Fibroblast of mammary gland (primary cell): ENCODE measurements at places on chromosomes 3 and 15.

DNA sequence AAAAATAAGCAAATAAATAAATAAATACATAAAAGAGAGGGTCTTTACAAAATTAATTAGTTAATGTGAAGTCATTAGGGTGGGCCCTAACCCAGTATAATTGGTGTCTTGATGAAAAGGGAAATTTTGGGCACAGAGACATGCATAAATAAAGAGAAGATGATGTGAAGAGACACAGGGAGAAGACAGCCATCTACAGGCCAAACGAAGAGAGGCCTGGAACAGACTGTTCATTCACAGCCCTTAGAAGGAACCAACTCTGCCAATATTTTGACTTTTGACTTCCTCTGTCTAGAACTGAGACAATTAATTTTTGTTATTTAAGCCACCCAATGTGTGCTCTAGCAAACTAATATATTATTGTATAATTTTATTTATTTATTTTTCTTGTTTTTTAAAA, 29.6 kb upstream of the SELENOK start:
- DNase-seq = peak; percentile 26

DNA sequence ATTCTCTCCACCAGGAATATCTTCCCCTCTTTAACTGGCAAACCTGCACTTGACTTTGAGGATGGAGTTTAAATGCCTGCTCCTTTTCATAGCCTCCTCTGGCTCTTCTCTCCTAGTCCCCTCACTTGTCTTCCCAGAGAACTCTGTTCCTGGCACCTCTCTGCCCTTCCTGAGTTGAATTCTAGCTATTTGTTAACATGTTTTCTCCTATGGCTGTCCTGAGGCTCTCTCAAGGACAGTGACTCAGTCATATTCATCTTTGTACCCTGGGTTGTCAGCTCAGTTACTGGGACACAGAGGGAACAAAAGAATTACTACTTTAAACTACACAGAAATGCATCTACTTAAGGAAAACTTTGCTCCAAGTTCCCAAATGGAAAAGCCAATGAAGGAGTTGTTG, 365.1 kb upstream of the ICE2 start:
- DNase-seq = no peak

DNA sequence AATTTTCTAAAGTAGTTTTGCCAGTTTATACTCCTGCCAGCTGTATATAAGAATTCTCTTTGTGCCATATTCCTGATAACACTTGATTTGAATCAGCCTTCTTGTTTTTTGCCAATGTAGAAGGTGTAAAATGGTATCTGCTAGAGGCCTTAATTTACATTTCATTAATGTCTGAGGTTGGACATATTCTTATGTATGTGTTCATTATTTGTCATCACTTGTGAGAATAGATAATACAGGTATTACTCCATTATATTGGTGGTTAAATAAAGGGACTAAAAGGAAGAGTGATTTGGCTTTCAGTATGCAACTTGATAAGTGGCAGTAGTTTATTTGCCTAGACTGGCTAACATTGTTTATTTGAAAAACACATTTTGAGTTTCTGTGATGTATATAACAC, 25.8 kb downstream of the PAK2 start:
- no peak for DNase-seq

- no peak for DNase-seq
These were observed 84.6 kb downstream of the CD47 start for GRCh38 chr3:108006077-108006771.

DNA sequence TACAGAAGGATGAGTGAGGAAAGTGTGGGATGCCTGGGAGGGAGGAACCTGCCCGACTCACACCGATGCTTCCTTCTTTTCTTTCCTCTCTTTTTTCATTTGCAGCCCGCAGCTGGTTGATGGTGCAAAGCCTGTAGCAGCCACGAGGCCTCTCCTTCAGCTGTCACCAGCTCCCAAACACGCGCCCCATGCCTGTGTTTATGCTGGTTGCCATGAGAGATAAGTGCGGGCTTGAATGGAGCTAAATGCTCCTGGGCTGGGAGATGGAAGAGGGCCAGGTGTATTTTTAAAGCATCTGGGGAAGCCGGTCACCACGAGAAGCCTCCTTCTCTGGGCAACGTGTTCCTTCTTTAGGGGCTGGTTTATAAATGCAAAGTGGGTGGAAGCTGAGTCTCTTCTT, 9.3 kb downstream of the COLQ start:
- no peak for DNase-seq

DNA sequence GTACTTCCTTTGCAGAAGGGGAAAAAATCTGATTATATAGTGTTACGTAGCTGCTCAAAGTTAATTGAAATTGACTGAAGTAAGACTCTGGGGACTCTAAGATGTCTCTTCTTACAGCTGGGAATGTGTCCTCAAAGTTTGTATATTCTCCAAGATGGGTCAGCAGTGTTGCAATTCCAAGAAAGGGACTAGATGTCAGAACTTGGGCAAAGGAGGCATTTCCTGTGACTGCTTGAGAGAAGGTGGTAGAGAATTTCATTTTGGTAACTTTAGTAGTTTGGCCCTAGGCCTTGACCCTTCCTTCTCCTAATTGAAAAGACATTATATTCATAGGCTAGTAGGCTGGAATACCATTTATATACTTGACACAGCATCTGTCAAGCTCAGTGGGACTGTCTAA, 33.9 kb downstream of the PTPRG start:
- peak; percentile 50 for DNase-seq

GRCh38 chr3:185595526-185595925, 9.4 kb downstream of the SENP2 start:
- no peak for DNase-seq

DNA sequence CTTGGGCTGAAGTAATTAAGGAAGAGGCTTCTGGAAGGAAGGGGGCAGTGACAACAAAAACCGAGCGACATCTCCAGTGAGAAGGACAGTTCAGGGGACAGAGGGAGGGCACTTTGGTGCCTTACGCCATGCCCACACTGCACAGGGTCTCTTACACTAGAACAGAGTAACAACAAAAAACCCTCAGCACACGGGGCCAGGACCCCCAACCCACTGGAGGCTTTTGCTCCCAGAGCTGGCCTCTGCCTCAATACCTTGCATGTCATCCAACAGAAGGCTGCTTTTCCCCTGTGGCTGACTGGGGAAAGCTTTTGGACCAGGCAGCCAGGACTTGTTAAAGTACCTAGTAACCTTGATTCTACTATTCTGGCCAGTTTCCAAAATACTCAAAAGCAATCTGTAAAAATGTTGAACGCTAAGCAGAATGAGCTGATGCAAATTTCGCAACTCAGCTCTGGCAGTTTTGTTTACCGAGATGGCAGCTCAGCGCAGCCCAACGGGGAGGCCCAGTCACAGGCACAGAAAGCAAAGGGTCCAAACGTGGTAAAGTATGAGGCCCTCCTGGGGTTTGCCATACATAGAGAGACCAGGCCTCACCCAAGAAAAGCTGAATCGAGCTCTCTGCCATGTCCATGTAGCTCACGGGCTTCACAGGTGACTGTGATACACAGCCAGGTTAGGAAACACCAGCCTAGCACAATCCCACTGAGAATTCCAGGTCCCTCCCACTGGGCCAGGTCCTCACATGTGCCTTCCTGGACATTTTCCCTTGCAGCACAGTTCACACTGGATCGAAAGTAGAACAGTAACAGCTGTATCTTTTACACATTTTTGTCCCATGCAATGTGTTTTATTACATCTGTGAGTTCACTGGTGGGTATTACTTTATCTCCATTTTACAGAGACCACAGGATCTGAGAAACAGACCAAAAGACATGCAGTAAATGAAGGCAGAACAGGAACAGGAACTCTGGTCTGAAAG, 6.0 kb downstream of the CHCHD4 start:
- DNase-seq = peak; percentile 67

- peak; percentile 96 for DNase-seq
These were observed 48.3 kb upstream of the TRIM42 start for GRCh38 chr3:140629357-140630137.

- DNase-seq = peak; percentile 24
These were observed 3.6 kb downstream of the CEP19 start for GRCh38 chr3:196708467-196708866.

DNA sequence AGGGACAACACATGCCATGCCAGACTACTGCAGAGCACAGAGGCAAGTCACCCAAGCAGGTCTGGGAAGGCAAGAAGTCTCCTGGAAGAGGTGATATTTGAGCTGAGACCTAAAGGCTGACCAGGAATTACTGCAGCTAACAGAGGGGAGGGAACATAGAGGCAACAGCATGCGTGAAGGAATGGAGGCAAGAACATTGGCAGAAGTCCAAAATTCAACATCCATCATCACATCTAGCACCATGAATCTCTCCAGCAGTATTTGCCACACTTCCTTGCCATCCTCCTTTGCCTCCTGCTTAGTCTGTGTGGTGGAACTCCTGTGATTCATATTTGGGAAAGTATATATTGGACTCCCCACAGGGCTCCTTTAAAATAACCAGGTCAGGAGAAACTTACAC, 870 bp upstream of the TSEN2 start:
- DNase-seq = peak; percentile 47

DNA sequence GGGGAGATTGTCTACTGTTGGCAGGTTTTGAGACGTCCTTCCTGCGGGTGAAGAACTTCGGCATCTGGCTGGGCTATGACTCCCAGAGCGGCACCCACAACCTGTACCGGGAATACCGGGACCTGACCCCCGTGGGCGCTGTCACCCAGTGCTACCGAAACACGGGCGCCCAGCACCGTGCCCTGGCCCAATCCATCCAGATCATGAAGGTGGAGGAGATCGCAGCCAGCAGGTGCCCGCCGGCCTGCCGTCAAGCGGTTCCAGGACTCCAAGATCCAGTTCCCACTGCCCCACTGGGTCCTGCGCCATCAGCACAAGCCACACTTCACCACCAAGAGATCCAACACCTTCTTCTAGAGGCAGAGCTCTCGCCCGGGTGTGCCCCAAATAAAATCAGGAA, 194.9 kb upstream of the EPHA6 start:
- no peak for DNase-seq

GRCh38 chr3:18149386-18149785, 275.8 kb downstream of the SATB1 start:
- no peak for DNase-seq

- no peak for DNase-seq
These were observed 95.8 kb downstream of the CHSY1 start for GRCh38 chr15:101156061-101156460.

- no peak for DNase-seq
These were observed 61.6 kb upstream of the CTNNB1 start for GRCh38 chr3:41137686-41138111.

- DNase-seq = no peak
These were observed 18.1 kb downstream of the DNAJB11 start for GRCh38 chr3:186588632-186589031.

DNA sequence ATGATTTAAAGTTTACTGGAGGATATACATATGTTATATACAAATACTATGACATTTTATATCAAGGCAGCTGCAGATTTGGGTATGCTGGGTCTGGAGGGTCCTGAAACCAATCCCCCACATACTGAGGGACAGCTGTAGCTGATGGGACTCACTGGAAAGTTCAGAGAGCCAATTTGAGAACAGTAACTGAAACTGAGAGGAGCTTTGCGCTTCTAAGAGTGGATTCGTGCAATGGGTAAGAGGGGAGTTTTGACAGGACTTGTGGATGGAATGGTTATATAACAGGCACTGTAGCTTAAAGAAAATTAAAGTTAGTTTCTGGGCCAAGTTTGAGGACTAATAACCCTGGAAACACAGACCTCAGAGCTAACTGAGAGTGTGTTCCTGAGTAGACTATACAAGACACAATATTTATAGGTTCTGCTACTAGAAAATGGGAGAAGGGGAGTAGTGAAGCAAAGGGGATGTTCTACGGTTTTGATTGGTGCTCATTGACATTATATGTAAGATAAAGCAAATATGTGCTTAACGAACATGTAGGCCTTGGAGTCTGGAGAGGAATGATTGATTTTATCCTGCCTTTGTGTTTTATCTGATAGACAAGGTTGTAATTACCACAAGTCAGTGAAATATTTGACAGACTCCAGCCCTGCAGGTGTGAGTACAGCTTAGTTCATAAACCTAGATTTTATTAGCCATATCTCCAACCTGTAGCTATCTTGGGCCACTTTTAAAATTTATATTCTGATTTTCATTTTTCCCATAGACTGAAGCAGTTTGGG, 4.8 kb upstream of the ZMAT3 start:
- no peak for DNase-seq

GRCh38 chr3:131988209-131988608, 46.6 kb downstream of the CPNE4 start:
- DNase-seq = no peak

- no peak for DNase-seq
These were observed 3.2 kb upstream of the TEX9 start for GRCh38 chr15:56361987-56362386.

- peak; percentile 63 for DNase-seq
These were observed 49.9 kb downstream of the CNTN3 start for GRCh38 chr3:74564560-74564959.

- peak; percentile 60 for DNase-seq
These were observed 39.0 kb downstream of the IFT57 start for GRCh38 chr3:108183181-108183580.

DNA sequence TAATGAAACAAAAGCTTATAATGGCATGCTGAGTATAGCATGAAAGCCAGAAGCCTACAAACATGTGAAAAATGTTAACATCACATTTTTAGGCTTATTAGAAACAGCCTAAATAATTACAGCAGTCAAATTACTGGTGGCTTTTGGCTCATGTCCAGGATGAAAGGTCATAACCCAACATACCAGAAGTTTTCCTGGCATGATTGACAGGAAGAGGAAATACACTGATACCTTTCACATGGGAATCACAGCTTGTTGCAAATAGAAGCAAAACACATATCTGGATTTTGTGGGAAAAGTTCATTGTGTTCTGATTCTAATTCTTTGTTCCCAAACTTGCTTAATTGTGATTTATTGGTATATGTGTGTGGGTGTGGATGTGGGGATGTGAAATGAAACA, 393.5 kb upstream of the ARRDC4 start:
- DNase-seq = no peak

DNA sequence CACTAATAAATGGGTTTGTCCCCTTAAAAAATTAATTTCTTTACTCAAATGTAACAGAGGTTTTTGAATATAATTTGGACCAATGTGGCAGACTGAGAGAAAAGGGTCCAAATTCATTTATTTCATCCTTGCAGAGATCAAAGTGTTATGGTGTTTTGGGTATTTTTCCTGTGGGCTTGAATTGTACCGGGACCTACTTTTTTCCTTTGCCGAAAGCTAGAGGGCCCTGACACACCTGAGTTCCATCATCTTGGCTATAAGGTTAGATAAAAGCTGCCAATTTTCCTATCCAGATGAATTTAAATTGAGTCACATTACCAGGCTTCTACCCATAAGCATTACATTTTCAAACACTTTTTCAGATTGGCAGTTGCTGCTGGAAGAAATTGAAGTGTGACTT, 908 bp downstream of the CCNB2 start:
- DNase-seq = no peak

DNA sequence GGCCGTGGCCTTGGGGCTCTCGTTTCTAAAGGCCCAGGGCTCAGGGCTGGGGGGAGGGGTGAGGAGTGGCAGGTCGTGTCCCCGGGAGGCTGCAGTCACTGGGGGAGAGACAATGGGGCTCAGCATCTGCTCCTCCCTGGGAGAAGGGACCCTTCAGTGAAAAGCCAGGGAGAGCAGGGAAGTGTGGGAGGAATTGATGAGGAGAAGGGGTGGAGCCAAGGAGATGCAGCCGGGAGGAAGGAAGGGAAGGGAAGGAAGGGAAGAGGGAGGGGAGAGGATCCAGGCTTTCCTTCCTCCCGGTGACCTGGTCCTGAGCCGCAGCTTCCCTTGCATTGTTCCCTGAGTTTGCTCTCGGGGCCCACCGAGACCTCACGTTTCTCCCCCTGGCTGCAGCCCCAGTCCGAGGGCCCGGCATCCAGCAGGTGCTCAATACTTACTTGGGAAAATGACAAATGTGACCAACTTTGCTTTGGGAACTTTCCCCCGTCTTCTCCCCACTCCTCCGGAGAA, 1.4 kb upstream of the ZNF710 start:
- peak; percentile 66 for DNase-seq
